ENCODE measurements at places on chromosomes 3 and 15.
A peak's percentile ranks its signal among the peaks of the same experiment; 100 is the strongest.

- DNase-seq, result peak; percentile 63
Measured at GRCh38 chr15:68783226-68784058, 37.3 kb downstream of the ANP32A start.

GRCh38 chr3:8557298-8557697 is 55.7 kb downstream of the LMCD1 start:
- DNase-seq, result no peak

GRCh38 chr15:81728726-81729125 is 317.1 kb downstream of the MEX3B start:
- DNase-seq, result no peak

GRCh38 chr3:23836536-23837230 is 30.9 kb downstream of the UBE2E1 start:
- no peak for DNase-seq

DNA sequence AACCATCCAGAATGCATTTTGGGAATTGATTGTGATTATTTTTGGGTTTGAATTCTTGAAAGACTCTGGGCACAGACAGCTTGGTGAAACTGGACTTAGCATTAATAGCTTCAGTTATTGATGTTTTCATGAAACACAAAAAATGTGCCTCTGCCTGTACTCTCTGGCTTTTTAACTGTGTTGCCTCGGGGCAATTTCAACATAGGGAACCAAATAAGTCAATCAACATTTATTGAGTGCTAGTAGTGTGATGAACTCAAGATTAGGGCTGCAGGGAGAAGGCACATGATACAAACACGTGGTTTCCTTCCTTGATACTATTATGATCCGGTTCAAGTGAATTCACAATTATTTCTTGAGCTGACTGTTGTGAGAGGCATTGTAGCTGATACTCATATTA is 50.8 kb downstream of the UNC13C start:
- no peak for DNase-seq

GRCh38 chr15:75758071-75758872 is 45.6 kb upstream of the CSPG4 start:
- peak; percentile 69 for DNase-seq

- no peak for DNase-seq
Measured at GRCh38 chr3:10398341-10398740, 77.4 kb upstream of the SEC13 start.

DNA sequence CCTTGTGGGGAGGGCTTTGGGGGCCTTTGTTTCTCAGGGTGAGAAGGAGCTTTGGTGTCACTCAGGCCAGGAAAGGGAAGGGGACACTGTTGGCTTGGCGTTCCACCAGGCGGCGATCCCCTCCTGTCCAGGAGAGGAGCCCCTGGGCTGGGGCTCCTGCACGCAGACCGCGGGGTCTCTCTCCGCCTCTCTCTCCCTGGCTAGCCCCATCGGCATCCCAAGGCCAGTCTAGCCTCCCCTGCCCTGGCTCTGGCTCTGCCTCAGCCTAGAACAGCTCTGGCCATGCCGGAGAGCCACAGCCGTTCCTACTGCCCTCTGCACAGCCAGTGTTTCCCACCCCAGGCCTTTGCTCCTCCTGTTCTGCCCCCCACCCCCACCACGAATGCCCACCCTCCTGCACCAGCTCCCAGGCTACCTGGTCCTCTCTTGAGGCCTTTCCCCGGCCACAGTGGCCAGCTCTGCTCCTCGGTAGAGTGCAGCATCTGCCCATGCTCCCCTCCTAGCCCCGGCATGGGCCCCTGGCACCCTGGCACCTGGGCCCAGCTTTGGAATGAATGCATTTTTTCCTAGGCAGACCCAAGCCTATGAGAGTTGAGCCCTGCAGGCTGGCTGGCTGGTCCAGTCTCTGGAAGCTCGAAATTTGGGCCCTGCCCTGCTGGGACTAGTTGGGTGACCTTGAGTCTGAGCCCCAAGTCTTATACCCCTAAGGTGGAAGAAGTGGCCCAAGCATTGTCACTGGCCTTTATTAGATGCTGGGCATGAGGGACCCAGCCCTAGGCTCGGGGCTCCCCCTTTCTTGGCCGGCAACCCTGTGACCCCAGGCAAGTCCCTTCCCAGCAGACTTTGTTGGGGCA is 2.4 kb downstream of the PLXNA1 start:
- no peak for DNase-seq

DNA sequence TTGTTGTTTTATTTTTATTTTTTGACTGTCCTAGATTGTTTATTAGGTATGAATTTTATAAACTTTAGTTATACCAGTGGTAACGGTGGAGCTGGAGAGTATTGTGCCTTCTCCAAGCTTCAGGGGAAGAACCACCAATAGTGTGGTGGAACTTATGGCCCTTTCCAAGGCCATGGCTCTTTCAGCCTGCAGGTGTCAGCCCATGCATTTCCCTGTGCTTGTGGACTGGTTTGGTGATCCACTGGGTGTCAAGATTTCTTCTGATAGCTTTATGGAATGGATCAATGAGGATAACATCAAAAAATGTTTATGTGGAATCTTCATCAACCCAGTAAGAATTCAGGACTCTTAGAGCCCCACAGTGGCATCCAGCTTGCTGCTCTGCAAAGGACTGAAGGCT is 19.2 kb upstream of the SCAMP5 start:
- no peak for DNase-seq

- no peak for DNase-seq
Measured at GRCh38 chr15:85412066-85412465, 31.7 kb downstream of the AKAP13 start.

- DNase-seq, result no peak
Measured at GRCh38 chr15:63364399-63365272, 17.0 kb downstream of the CA12 start.

DNA sequence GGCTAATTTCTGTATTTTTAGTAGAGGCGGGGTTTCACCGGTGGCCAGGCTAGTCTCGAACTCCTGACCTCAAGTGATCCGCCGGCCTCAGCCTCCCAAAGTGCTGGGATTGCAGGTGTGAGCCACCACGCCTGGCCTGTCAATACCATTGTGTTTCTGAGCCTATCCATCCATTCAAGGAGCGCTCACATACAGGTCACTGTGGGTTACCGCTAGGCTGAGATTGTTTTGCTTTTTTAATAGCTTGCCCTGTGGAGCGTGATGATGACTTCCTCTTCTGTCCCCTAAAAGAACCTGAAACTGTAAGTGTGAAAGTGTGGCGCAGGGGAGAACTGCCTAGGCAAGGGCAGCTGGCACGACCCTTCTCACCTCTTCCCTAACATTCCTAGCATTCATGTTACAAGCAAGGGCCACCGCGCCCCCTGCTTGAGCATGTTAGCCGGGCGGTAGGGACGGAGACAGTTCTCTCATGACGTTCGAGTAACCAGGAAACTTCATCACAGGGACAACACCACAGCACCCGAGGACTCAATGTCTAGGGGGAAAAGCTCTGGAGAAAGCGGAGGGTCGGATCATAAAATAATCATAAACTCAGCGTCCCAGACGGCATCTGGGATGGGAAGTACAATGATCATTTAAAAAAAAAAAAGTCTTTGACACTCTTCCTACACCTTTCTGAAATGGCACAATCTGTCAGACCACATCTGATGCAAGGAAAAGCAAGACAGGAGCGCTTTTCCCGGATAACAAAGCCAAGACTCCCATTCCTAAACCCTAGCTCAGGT is 790 bp downstream of the LAMP3 start:
- peak; percentile 31 for DNase-seq

- no peak for DNase-seq
Measured at GRCh38 chr3:107690522-107691138, 167.9 kb downstream of the BBX start.

DNA sequence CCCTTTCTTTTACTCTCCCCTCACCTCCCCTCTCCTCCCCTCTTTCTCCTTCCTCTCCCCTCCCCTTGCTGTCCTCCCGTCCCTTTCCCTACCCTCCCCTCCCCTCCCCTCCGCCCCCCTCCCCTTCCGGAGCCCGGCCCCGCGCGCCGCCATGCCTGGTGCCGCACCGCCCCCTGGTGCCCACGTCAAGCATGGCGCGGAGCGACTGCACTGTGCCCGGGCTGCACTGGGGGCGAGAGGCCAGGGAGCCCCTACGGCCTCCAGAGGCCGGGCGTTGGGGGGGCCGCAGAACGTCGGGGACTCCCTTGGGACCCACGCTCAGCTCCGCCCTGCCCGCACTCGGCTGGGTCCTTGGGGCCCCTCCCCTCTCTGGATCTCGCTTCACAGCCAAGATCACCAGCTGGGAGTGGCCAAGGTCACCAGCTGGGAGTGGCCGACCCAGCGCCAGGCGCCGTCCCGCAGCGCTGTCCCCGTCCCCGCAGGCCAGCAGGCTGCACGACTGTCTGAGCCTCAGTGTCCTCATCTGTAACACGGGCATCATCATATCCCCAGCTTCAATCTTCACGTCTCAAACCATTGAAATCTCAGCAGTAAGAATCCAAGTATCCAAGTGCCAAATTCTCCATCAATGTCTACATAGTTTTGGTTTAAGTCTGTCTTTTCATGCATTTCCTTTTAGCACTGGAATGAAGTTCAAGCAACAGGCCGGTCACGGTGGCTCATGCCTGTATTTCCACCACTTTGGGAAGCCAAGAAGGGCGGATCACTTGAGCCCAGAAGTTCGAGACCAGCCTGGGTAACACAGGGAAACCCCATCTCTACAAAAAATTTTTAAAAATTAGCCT is 42.5 kb downstream of the TPRA1 start:
- peak; percentile 85 for DNase-seq

GRCh38 chr3:160768031-160768430 is 12.0 kb downstream of the PPM1L start:
- no peak for DNase-seq

DNA sequence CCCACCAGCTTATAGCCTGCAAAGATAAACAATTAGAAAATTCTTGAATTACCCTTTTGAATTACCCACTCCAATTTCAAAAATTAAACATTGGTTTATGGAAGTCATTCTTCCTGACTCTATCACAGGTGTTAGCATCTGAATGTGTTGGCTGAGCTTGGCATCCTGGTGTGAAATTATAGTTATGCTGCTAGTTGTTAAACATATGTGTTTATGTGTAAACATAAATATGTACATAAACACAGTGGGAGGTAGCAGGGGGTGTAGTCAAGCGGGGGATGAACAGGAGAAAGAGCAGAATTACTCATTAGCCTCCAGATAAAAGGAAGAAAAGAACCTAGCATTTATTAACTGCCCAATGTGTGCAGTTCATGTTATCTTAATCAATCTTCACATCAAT is 530.2 kb downstream of the MCTP2 start:
- DNase-seq, result no peak

DNA sequence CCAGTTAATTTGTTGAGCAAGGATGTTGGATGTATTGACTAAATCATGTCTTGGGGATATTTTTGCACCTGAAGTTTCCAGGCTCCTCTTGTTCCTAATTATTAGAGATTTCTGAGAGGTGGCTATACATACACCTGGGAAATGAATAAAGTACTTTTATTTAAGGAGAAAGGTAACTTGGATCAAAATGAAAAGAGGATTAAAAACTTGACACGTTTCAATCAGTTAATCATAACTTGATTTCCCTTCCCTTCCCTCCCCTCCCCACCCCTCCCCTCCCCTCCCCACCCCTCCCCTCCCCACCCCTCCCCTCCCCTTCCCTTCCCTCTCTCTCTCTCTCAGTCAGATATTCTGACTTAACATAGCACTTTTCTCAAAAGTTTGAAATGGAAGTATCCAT is 126.3 kb downstream of the KCNH8 start:
- DNase-seq, result no peak

GRCh38 chr3:156615592-156616173 is 58.7 kb upstream of the TIPARP start:
- no peak for DNase-seq

DNA sequence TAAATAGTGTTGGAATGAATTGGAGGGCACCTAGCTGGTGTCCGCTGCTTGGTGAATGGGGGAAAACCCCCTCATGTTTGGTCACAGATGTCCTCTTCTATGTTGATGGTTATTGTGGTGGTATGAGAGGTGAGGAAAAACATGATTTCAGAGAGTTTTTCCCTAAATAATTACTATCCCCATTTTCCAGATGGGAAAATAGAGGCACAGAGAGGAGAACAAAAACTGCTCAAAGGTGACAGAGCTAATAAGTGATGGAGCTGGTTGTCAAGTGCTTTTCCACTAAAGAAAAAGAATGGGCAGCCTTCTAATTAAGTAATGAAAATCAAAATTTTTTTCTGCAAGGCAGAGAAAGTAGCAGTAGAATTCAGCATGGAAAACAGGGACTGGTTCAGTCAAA is 30.2 kb upstream of the CFAP161 start:
- no peak for DNase-seq

DNA sequence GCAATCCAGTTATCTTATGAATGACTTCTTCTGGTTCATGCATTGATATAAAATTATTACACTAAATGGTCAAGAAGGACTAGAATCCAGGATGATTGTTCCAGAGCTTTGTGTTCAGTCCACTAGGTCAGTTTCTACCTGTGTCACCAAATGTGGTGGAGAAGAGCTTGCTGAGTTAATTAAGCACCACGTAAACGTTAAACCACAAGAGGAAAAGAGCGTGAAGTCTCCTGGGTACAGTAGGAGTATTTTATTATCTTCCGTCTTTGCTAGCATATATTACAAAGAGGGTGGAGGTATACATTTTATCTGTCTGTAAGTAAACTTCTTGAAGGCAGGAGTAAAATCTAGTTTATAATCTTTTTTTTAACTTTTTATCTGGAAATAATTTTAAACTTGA is 23.5 kb downstream of the CHP1 start:
- no peak for DNase-seq

GRCh38 chr3:151075869-151076562 is 9.4 kb upstream of the MED12L start:
- no peak for DNase-seq

- DNase-seq, result no peak
Measured at GRCh38 chr3:174957081-174957480, 97.9 kb downstream of the NAALADL2 start.

DNA sequence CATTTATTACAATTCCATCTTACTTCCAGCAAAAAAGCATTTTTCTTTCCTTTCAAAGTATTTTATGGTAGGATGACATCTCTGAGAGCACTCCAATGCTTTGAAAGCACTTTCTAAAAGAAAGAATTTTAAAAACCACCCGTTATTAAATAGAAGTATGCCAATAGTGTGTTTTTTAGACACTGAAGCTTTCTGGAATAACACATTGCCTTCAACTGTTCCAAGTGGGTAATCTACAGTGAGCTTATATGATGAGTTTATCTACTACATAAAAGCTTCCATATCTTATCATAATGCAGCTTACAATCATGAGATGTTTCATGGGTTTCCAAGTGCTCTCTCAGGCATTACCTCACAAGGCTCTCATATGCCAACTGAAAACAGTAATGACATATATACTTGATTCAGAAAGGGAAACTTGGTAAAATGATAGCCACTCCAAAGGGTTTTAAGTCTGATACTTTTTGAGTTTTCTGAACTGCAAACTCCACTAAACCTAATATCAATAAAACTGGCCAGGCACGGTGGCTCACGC is 14.1 kb downstream of the CMTM6 start:
- no peak for DNase-seq

DNA sequence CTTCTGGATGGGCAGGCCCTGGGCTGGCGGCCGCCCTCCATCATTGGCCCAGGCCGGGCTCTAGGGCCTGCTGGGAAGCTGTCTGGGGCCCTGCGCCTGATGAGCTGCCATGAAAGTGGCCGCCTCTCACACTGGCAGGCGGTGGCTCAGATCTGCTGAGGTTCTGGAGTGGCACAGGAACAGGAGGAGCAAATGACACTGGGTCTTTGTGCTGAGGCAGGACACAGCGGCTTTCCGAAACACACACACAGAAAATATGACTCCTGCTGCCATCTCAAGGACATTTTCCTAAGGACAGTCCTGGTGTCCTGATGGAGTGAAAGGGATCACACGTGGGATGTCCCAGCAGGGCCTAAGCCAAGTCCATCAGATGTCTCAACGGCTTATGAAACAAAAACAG is 103.5 kb downstream of the NUP210 start:
- no peak for DNase-seq

All from stimulated activated CD4-positive, alpha-beta T cell treated with anti-CD3 and anti-CD28 coated beads, Interleukin-2, amount 100 ng/mL, for 24 hours (primary cell).